ENCODE measurements at places on chromosomes 6 and 20.

GRCh38 chr6:11425431-11425871 is 112.1 kb upstream of the TMEM170B start:
- peak; percentile 34 for DNase-seq

DNA sequence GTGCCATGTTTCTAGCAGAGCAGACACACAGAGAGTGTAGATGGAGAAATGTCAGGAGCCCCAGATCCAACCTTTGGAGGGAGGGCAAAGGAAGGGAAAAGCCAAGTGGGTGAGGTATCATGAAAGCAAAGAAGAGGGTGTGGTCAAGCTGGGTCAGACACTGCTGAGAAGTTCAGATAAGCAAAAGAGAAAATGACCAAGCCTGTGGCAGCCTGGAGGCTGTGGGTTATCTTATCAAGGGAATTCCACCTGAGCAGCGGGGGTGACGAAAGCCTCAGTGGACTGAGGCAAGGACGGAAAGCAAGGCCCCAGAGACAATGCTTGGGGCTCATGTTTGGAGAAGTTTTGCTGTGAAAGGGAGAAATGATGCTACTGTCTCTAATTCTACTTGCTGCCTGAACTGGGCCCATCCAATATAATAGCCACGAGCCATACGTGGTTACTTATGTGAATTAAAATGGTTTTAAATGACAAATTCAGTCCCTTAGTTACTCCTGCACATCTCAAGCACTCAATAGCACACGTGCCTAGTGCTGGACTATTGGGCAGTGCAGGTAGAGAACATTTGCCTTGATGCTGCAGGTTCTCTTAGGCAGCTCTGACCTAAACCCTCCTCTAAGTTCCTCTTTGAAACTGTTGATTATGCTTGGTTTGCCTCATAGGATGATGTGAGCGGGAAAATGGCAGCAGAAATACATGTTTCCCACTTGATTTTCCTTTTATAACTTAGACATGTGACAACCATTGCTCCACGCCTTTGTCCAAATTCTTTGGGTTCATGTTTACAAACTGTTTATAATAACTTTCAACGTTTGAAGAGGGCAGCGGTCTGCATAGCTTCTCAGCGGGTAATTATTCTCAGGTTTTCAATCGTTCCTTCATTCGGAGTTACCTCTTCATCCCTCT is 63.7 kb downstream of the SLC22A23 start:
- no peak for DNase-seq

DNA sequence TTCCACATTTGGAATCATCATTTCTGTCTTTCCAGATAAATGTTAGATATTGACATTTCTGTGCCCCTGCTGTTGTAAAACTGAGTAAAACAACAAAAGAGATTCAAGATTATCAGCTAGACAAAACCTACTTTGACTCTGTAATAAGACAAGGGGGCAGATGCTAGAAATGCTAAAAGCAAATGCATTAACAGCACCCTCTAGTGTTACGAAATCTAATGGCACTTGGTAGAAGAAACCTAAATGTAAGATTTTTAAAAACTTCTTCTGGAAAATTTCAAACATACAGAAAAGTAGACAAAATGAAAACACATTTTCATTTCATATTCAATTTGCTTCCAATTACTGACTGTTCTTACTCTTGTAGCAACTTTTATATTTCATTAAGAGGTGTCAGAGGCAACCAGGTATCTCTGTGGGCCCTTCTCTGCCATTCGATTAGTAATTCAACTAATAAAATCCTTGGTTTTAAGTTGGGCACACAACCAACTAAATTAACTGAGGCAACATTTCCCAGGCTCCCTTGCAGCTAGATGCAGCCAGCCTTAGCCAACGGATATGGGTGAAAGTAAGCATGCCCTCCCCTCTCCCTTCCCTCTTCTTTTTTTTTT is 45.0 kb downstream of the SLC23A2 start:
- peak; percentile 58 for DNase-seq

- no peak for DNase-seq
Observed at GRCh38 chr6:72721346-72721745, 99.5 kb downstream of the KCNQ5 start.

DNA sequence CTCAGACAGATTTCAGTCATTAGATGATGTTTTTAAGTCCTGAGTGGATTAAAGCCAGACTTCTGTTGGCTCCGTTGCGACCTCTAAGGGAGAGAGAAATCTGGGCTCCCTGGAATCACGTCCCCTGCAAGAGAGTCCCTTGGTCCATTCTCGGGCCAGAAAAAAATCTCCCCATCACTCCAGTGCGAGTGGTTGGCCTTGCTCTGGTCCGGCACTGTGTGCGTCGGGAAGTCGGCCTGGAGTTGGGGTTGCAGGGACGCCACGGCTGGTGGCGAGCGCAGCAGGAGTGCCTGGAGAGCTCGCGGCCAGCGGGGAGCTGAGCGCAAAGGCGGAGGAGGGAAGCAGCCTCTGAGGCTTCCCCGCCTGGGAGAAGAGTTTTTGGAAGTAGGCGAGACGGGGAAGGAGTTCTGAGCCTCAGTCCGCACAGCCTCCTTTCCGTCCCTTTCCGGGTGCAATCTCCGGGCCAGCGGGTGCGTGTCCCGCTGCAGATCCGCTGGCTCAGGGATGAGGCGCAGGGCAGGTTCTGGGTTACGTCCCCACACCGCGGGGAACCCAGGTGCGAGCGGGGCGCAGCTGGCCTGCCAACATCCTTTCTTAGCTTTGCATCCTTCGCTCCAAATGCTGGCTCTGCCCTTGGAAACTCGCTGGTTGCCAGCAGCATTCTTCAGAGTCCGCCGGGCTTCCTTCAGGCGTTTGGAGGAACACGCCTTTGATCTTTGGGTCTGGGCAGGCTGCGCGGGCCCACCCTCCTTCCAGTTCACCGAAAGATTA is 6.8 kb downstream of the TCF21 start:
- DNase-seq, result peak; percentile 29

DNA sequence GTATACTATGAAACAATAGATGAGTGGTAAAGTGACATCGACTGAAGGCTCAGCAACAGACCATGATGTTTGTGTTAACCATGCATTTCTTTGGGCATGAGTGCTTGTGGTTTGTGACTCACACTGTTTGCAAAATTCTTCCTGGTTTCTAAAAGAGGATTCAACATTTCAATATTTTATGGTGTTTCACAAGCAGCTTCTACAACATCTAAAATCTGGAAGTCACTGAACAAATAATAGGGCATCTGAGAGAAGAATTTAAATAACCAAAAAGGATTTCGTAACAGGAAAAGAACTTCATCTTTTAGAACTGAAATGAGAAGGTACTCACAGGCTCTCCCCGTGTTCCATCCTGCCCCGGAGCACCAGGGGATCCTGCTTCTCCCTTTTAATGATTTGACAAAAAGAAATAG is 146.2 kb downstream of the COL21A1 start:
- DNase-seq, result peak; percentile 86

DNA sequence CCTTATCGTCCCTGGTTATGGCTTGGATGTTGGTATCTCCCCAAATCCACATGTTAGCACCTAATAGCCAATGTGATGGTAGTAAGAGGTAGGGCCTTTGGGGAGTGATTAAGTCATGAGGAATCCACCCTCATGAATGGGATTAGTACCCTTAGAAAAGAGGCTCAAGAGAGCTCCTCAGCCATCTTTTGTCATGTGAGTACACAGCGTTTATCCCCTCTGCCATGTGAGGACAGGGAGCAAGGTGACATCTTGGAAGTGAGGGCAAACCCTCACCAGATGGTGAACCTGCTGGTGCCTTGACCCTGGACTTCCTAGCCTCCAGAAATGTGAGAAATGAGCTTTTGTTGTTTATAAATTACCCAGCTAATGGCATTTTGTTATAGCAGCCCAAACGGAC is 16.1 kb upstream of the SIRPB2 start:
- DNase-seq, result no peak

GRCh38 chr6:151209071-151209831 is 30.5 kb upstream of the AKAP12 start:
- DNase-seq, result peak; percentile 22

- DNase-seq, result peak; percentile 65
Observed at GRCh38 chr6:15299430-15300131, 53.7 kb downstream of the JARID2 start.

GRCh38 chr6:5094327-5094726 is 9.2 kb downstream of the PPP1R3G start:
- peak; percentile 89 for DNase-seq

All from EL (cell line).